ENCODE measurements at places on chromosomes 1 and 21. TPM values are rescaled to one million over a fixed set of nuclear protein-coding genes. Genes with fewer than 3 reads are reported as not detected.

The TRABD2B gene
- 0.06 TPM for total RNA-seq

The FOXD2 gene
- total RNA-seq: not detected

The RAB42 gene
- total RNA-seq: 0.43 TPM

The COL11A1 gene
- 13.5 TPM for total RNA-seq

The VCAM1 gene
- 10.4 TPM for total RNA-seq

The IGSF21 gene
- 81.9 TPM for total RNA-seq
